Stimulated activated CD8-positive, alpha-beta memory T cell treated with anti-CD3 and anti-CD28 coated beads, Interleukin-4, amount 100 ng/mL, for 4 hours (primary cell): ENCODE measurements at places on chromosomes 12 and 14.
A peak's percentile ranks its signal among the peaks of the same experiment; 100 is the strongest.

DNA sequence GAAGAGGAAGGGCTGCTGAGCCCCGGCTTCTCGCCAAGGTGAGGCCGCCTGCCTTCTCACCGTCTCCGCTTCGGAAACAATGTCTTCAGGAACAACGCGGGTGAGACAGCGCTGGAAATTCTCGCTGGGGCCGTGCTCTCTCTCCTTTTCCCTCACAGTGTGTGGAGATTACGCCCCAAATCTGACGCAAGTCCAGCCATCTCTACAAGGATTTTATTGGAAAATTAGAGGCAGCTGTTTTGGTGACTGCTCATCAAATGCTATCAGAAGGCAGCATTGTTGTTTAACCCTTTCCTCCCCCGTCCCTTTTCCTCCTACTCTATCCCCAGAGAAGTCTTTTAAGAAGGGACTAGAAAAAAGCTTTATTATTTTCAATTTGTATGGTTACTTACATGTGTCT, 53.5 kb downstream of the PIWIL1 start:
- DNase-seq = no peak

GRCh38 chr14:73143003-73143402, 6.7 kb downstream of the PSEN1 start:
- DNase-seq = no peak

GRCh38 chr12:125083072-125083471, 17.8 kb downstream of the AACS start:
- DNase-seq = no peak

GRCh38 chr12:116639765-116640164, 80.6 kb downstream of the MAP1LC3B2 start:
- DNase-seq = no peak

DNA sequence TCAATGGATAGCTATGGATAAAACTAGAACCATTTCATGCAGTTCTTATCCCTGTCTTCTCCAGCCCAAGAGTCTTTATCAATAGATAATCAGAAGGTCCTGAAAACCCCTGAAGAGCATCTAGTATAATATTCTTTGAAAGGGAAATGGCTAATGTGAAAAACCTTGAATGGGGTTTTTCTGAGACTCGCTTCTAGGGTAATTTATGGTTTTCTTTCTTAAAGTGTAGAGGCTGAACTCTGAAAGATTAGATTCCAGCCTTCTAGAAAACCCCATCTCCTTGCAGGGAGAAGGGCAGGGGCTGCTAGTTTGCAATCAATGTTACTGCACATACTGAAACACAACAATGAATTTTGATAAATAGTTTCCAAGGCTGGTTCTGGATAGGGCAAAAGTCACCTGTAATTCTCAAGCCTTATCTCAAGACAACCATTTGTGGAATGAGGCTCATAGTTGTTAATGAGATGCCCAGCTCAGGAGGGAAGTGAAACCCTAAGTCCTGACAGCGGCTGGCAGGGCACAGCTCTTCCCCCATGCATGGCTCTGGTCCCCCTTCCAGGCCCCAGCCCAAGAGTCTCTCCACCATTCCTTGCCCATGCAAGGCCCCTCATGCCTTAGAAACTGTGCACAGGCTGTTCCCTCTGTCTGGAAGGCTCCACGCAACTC, 33.7 kb upstream of the PYGL start:
- no peak for DNase-seq

DNA sequence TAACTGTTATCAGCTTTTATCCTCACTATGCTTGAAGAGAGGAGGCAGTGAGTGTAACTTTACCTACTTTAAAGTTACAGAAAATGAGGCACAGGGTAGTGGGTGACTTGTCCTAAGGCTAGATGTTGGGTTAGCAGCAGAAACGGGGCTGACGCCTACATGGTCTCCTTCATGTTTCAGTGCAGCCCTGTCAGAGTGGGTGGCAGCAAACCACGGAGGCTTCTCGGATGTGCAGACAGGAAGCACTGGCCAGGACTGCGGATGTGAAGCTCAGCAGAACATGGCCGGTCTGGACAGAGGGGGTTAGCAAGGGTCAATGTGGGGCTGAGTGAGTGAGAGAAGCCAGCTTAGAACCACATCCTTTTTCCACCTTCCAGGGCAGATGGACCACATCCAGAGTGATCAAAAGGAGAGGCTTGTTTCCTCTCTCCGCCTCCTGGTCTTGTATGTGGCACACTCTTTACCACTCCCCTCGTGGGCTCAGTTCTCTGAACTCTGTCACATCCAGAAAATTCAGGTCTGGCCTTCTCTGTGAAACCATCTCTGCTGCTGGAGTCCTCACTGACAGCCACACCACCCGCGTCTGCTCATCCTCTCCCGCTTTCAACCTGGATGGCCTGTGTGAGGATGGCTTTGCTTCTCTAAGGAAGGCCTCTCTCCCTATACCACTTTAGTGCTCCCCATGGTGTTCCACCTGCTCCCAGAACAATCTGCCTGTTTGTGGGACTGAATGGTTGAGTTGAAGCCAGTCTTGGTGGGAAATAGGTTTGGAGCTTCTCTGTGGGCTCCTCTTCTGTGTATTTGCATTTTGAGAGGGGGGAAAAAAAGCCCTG, 14.1 kb downstream of the SUSD6 start:
- peak; percentile 58 for DNase-seq

GRCh38 chr12:67759829-67760228, 111.3 kb downstream of the DYRK2 start:
- DNase-seq = no peak

DNA sequence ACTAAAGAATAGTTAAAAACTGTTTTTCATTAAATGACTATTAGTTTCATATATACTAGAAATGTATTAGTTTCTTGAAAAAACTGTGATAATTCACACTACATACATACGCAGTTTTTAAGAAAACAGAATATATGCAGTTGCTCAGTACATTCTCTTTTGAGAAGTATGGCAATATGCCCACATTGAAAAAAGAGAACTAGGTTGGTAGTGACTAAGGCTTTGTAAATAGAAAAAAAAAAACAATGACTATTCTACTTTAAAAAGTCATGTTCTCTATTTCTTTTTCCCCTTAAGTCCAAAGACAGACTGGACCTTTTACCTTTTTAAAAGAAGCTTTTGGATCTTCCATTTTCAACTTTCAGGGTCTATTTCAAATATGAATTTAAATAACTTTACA, 25.0 kb downstream of the SNX6 start:
- DNase-seq = no peak

DNA sequence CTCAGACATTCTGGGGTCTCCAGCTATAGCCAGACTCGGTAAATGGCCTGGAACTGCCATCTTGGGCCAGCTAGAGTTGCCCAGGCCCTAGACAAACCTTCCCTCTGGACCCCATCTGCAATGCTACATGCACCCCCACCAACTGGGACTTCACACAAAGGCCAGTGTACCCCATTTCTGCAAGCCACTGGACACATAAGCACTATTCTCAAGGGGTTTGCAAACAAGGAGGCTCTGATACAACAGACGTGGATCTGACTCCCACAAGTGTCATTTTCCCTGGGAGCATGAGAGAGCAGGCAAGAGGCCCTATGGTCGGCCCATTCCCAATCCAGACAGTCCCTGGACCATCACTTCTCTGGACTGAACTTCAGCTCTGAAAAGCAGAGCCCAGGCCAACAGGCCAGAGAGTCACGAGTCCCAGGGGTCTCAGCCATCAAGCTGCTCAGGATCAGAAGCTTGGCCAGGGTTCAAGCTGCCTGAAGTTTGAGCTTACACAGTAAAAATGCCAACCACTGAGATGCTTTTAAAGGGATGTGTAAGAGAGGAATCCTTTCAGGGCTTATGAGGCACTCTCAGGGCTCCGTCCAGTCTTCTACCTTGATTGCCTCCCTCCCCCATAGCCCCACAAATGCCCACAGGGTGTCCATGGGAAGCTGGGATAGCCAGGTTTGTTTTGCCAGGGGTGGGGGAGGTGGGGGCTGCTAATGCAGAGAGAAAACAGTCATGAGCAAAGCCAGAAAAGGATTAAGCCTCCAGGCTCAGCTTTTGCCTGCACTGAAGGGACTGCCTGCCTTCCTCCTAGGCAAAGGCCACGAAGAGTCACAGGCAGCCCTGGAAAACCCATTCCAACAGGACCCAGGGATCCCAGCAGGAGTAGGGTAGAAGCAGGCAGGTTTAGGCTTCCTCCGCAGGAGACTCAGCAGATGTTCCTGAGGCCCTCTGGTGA, 31.7 kb upstream of the PNMA1 start:
- DNase-seq = no peak

DNA sequence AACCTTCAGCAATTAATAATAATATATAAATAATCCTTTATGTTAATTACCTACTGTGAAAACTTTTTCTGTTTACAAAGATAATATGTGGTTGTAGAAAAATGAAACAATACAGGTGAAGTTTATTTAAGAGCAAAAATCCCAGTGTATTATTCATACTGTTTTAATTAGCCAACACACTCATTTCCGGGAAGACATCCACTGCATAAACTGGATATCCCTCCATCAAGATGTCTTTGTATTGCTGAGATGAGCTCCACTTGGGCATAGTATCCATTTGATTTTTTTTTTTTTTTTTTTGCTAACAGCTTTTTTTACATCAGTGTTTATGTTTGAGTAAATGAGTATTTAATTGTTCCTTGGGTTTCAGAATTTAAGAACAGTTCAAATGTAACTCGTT, 13.7 kb upstream of the DERA start:
- no peak for DNase-seq

GRCh38 chr12:27970401-27971120, 2.0 kb downstream of the PTHLH start:
- no peak for DNase-seq

GRCh38 chr14:26730929-26731618, 133.2 kb upstream of the NOVA1 start:
- no peak for DNase-seq

- DNase-seq = no peak
Observed at GRCh38 chr12:114152890-114153289, 186.8 kb upstream of the RBM19 start.

- no peak for DNase-seq
Observed at GRCh38 chr12:115004470-115005146, 320.6 kb upstream of the TBX3 start.

DNA sequence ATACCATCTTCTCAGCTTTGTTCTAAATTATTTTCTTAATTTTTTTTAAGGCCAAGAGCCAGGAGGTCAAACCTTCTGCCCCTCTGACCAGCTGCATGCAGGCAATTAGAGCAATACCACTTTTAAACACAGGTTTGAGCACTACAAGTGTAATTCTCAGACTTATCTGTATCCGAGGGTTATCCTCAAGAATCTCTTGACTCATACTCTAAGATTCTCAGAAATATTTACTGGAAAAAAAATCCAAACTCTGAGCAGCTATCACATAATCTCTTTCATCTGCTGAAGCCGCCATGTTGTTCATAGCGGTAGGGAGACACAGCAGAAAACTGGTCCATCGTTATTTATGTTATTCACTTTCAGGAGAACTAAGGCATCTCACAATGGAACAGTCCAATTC, 27.4 kb upstream of the PTHLH start:
- no peak for DNase-seq

- DNase-seq = no peak
Observed at GRCh38 chr12:124713041-124713435, 145.6 kb upstream of the NCOR2 start.

GRCh38 chr14:46920542-46920941, 269.0 kb upstream of the RPL10L start:
- DNase-seq = no peak
